ENCODE measurements at places on chromosomes 2 and 18. TPM values are rescaled to one million over a fixed set of nuclear protein-coding genes. Genes with fewer than 3 reads are reported as not detected.

GRCh38 chr2:66717218-66717905 is 282.4 kb downstream of the MEIS1 start:
- no peak for DNase-seq
- no peaks in the 10 kb centered on the region for H3K36me3 ChIP-seq
- no peak overlapping the region for H3K4me3 ChIP-seq

DNA sequence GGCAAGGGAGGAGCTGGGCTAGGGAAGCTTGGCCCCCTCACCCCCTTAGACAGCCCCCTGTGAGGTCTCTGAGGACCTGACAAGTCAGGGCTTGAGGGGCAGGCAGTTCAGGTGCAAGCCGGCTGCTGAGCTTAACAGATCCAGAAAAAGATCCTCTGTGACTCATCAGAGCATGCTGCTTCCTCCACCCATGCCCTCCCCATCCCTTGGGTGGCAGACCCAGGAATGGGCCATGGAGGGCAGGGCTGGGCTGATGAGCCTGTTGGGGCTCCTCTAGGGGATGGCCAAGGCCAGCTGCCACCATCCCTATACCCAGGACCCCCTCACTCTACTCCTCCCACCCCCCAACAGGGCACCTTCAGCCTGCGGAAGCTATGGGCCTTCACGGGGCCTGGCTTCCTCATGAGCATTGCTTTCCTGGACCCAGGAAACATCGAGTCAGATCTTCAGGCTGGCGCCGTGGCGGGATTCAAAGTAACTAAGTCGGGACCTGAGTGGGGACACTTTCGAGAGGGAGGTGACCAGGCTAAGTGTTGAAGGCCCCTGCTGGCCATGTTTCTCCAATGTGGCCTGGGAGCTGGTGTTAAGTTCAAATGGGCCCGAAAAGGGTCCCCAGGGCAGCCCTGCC is 1.9 kb downstream of the SLC11A1 start:
- H3K36me3 ChIP-seq: no peaks in the 10 kb centered on the region
- peaks cover 25% of the 10 kb centered on the region for H3K4me1 ChIP-seq
- H3K4me3 ChIP-seq: peak overlapping the region; percentile 26

- no peaks in the 10 kb centered on the region for H3K36me3 ChIP-seq
- H3K4me3 ChIP-seq: no peak overlapping the region
- no peaks in the 10 kb centered on the region for H3K27me3 ChIP-seq
These were observed 75.6 kb upstream of the MGAT5 start for GRCh38 chr2:134178138-134178877.

DNA sequence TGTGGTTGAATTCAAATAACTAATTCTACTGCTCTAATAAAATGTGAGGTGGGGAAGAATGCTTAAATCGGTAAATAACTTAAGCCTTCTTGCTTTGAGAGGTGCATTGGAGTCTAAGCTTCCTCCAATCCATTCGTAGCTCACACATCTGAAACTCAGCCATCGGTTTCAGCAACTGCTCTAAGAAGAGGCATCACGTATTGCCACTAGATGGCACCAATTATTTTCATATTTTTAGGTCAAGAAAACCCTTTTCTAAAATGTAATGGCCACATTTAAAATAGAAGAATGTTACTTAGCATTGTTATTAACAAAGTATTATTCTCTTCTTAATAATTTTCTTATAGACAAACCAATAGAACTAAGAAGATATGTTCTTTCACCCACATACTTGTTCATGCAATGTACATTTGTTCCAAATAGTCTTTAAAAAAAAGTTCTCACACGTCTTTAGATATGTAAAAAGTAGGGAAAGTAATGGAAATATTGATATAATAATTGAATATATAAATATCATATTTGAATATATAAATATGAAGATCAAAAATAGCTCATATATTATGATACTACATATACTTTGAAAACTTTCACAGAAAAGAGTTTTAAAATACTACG is 229.8 kb downstream of the CCDC178 start:
- no peaks in the 10 kb centered on the region for H3K36me3 ChIP-seq
- no peak overlapping the region for H3K4me3 ChIP-seq
- H3K4me1 ChIP-seq: no peaks in the 10 kb centered on the region

GRCh38 chr2:126988482-126988881 is 89.8 kb downstream of the TEX51 start:
- H3K36me3 ChIP-seq: no peaks in the 10 kb centered on the region
- no peak overlapping the region for H3K27ac ChIP-seq
- H3K4me3 ChIP-seq: no peak overlapping the region
- DNase-seq: no peak
- peaks cover 11% of the 10 kb centered on the region for H3K27me3 ChIP-seq

GRCh38 chr18:48673456-48673852 is 134.6 kb downstream of the CTIF start:
- H3K27ac ChIP-seq: no peak overlapping the region
- no peak overlapping the region for H3K4me3 ChIP-seq
- no peaks in the 10 kb centered on the region for H3K27me3 ChIP-seq
- peaks cover 13% of the 10 kb centered on the region for H3K4me1 ChIP-seq

DNA sequence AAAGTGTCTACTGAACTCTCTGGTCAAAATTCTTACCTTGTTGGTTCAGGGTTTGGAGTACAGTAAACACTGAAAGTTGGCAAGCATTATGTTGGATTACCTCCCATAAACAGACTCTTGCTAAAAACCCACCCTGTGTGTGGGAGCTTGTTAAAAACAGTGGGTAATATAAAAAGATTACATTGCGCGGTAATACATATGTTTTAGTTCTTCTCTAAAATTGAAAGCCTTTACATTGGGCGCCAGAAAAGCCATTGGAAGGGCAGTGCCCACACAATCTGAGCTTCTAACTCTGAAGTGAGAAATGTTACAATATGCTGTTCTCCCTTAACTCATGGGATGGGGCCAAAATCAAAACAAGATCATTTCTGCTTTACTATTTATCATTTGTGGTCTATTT is 510.7 kb downstream of the CNTNAP5 start:
- H3K4me1 ChIP-seq: no peaks in the 10 kb centered on the region
- H3K27ac ChIP-seq: no peak overlapping the region
- H3K27me3 ChIP-seq: no peaks in the 10 kb centered on the region
- H3K4me3 ChIP-seq: no peak overlapping the region
- no peak for DNase-seq
- no peaks in the 10 kb centered on the region for H3K36me3 ChIP-seq

Gene SEMA4F
- total RNA-seq: 8.2 TPM

- H3K4me3 ChIP-seq: no peak overlapping the region
- no peak for DNase-seq
- H3K27ac ChIP-seq: no peak overlapping the region
- H3K4me1 ChIP-seq: no peaks in the 10 kb centered on the region
These were observed 180.5 kb downstream of the AGPS start for GRCh38 chr2:177573120-177573519.

Gene CD8B2
- not detected for total RNA-seq
